NCI-H510A (cell line): ENCODE measurements at places on chromosomes 3 and 15.

GRCh38 chr3:122743581-122744120, 50.0 kb downstream of the HSPBAP1 start:
- DNase-seq: no peak

- DNase-seq: no peak
Observed at GRCh38 chr15:48112242-48112641, 8.5 kb upstream of the SLC24A5 start.

GRCh38 chr3:77620009-77620408, 580.1 kb downstream of the ROBO2 start:
- DNase-seq: no peak

DNA sequence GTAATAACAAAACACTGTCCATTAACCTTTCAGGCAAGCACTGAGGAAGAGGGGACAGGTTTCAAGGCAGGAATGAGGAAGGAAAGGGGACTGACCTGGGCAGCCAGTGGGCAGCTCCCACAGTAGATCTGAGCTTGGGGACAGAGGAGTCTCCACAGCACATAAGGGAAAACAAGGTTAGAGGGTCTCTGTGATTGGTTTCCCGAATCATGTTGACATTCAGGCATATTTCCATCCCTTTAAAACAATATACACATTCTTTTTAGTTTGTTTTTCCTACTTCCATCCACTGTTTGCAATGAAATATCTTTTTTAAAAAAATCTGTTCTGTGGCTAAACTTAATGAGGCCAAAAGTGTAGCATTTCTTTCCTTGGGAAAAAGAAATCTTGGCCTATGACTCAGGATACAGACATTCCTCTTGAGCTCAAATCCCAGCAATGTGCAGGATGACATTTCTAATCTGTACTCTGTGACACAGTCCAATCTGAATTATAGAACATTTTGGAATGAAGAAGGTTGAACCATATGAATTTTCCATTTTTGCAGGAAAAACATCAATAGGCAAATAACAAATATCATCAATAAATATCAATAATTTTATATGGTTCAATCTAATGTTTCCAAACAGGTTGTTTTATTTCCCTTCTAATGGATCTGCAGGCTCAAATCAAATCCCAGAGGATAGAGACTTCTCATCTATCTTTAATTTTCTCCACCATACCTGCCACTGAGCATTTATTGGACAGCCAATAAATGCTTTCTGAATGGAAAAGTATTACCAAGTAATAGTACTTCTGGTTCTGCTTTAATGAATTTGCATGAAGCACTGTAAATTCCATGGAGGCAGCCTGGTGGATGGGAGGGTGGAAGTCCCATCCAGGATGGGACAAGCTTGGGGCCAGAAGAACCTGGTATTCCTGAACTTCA, 54.1 kb downstream of the ITGB5 start:
- no peak for DNase-seq

DNA sequence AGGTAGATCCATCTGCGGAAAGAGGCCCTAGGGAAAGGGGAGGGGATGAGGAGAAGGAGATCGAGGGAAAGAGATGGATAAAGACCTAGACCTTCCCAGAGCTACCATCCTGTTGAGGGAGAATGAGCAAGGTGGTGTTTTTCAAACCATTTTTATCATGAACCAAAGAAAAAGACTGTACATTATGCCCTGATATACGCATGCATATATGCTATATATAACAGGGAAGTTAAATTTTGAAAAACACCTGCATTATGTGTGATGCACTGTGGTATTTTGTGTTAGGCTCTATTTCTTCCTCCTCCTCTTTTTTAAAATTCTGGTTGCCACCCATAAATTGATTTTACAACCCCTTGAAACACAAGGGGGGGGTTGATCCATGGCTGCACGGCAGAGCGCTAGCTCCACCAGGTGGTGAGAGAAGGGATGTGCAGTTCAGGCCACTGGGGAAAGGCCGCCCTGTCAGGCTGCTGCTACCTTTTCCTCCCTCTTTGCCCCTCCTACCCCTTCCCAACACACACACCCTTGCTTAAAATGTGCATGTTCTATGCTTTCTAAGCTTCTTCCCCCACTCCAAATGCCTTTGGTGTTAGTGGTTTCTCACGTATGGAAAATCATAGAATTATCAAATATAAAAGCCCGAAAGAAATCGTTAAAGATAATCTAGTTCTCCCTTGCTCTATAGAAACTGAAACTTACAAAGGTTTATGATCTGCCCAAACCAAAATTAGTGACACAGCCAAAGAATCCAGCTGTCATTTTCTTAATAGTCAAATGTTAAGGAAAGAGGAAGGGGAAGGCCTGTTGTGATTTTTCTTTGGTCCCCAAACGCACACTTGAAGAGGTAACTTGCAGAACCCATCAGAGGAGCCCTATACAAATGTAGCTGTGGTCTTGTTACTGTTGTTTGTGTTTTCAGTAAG, 262.0 kb upstream of the UMPS start:
- DNase-seq: no peak

GRCh38 chr3:18988614-18989229, 159.6 kb upstream of the KCNH8 start:
- DNase-seq: no peak

- DNase-seq: peak; percentile 60
Observed at GRCh38 chr3:171086914-171087313, 60.4 kb upstream of the SLC2A2 start.

- DNase-seq: no peak
Observed at GRCh38 chr3:77411334-77411733, 371.4 kb downstream of the ROBO2 start.

DNA sequence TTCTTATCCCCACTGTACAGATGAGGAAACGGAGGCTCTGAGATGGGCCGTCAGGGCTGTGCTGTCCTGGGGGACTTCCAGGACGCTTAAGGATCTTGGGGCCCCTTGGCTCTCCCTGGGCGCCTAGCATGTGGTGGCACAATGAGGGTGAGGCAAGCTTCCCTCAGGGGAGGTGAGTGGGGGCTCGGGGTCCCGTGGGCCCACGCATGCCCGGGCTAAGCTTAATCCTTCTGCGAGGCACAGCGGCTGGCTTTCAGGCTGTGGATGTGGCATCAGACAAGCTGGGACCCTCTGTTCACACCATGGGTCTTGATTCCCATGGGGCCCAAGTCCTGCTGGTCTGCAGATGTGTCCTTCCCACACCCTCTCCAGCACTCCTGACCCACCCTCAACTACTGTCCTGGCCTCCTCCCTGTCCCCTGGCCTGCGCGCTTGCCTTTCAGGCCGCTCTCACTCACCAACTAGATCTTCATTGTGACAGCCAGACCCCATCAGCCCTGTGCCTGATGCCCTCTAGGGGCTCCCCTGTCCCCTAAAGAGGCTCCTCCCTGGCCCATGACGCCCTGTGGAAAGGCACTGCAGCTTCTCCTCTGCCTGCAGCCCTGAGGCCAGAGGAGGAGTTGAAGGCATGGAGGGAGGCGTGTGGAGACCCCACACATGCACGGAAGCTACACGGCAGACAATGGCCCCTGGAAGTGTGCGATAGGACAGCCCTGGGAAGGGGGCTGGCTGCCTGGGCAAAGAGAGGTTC, 11.3 kb downstream of the DUSP7 start:
- DNase-seq: no peak

- DNase-seq: peak; percentile 85
Observed at GRCh38 chr3:184005941-184006507, 11.7 kb downstream of the ABCC5 start.

- no peak for DNase-seq
Observed at GRCh38 chr15:82139823-82140268, 94.0 kb upstream of the MEX3B start.

DNA sequence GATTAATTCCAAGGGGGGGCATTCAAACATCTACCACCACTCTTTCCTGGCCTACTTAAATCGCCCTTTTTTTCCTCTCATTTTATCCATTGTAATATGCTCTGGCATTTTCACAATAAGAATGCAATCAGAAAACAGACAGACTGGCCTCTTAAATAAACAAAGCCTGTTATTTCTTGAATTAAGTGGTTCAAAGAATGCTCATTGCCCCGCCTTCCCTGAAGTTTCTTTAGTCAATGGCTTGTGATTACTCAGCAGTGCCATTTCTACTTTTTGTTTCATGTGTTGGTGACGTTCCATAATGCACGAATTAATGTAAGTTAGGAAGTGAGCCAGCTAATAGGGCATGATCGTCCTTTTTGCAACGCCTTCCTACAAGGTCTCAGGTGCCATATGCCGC, 68.0 kb downstream of the FBN1 start:
- DNase-seq: no peak
